ENCODE measurements at places on chromosomes 3 and 15.
A peak's percentile ranks its signal among the peaks of the same experiment; 100 is the strongest.

GRCh38 chr3:104787306-104787705 is 579.4 kb upstream of the ALCAM start:
- no peak for DNase-seq

GRCh38 chr3:10281951-10282350 is 10.8 kb downstream of the GHRL start:
- peak; percentile 59 for DNase-seq

- DNase-seq, result no peak
Observed at GRCh38 chr3:11168881-11169805, 14.8 kb downstream of the HRH1 start.

- no peak for DNase-seq
Observed at GRCh38 chr3:57256844-57257243, 29.3 kb downstream of the APPL1 start.

DNA sequence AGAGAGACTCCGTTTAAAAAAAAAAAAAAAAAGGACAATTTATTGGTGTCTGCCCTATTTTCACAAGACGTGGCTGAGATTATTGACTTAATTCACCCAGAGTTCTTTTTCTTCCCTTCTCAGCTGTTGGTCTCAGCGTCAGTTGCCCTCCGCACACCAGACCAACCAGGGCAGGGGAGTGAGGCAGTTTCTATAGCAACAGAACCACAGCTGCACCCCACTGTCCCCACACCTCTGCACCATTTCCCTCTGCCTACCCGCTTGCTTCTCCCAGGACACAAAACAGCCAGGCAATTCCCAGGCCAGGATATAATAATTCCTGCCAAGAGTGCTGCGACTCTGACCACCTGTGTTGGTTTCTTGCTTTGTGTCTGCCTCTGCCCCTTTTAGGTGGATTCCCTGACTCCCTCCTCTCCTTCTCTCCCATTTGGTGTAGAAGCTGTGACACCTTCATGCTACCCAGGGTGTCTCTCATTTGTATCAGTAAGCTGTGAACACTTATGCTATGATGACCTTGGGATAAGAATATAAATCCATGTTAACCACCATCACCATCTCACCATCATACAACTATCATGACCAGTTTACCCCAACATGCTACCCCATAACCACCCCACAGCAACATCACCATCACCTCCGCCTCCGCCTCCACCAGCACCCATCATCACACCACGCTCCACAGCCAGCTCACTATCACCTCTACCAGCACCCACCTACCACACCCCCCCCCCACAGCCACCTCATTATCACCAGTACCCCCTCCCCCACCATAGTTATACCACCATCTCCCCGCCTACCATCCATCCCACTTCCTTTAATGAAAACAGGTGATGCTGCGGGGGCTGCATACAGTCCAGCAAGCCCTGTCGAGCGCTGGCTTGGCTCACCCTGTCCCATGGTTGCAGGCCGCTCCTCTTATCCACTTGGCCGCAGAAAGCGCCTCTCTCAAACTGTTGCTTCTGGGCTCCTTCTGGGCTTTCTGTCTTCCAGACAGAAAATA is 589 bp downstream of the EPB42 start:
- no peak for DNase-seq

DNA sequence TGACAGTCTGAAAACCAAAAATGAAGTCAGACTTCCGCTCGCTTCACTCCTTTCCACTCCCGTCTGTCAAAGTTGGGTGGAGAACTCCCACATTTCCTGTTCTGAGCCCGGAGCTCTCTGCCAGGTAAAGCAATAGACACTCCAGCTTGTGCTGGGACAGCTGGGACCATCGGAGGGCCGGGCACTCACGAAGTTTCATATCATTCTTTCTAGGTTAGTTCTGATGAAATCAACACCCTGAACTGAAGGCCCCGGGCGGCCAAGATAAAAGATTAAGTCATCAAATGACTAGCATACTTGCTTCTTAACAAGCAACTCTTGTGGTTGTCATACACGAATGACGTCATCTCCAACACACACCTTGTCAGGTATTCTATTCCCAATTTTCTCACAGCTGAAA is 42.1 kb downstream of the MAGI1 start:
- DNase-seq, result no peak

GRCh38 chr3:129583289-129583688 is 23.2 kb downstream of the PLXND1 start:
- DNase-seq, result no peak

- no peak for DNase-seq
Observed at GRCh38 chr3:129360171-129360611, 68.2 kb downstream of the EFCAB12 start.

DNA sequence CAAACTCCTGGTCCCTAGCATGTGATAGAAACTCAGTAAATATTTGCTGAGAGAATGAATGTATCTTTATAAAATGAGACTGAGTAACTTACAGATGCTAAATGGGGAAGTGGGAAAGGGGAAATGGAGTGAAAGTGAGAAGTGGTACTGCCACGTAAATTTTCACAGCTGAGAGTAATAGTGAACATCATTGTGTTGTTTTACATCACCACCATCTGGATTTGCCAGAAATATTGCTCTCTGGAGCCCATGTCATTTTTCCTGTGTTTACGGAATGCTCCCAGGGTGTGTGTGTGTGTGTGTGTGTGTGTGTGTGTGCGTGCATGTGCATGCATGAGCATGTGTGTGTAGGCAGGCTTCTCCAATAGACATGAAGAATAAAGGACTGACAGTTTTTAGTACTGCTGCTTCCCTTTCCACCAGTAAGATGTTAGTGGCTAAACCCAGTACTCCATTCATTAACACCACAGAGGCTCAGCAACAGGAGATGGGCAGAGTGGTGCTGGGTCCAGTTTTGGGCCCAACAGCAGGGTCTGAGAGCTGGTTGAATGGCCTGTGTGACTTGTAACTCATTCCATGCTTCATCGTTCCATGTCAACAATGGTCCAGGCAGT is 57.3 kb downstream of the DIPK2A start:
- no peak for DNase-seq

DNA sequence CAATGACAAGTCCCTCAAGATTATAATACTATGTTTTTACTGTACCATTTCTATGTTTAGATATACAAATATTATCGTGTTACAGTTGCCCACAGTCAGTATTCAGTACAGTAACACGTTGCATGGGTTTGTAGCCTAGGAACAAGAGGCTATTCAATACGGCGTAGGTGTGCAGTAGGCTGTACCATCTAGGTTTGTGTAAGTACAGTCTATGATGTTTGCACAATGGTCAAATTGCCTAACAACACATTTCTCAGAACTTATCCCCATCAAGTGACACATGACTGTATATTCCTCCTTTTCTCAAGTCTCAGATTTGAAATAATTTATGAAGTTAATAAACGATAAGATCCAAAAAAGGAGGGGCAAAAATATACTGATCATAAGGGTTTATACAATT is 21.7 kb downstream of the ZDHHC3 start:
- no peak for DNase-seq

DNA sequence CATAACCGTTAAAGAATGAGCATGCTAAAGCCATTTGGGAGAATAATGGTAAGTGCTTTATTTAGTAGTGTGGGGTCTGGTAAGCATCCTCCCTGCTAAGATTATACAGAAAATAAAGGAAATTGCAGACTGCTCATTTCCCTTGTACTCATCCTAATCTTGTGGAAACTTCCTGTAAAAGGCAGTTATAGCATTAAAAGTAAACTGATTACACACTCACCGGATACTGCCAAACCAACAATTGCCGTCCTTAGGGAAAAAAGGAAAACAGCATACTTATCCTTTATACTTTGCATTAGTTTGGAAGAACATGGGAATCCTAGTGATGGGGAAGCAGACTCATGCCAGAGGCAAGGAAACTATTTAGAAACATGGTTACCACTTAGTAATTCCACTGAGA is 5.3 kb upstream of the SPRED1 start:
- DNase-seq, result no peak

Measured in GM03348 (cell line).